ENCODE measurements at places on chromosomes 1 and 21.

DNA sequence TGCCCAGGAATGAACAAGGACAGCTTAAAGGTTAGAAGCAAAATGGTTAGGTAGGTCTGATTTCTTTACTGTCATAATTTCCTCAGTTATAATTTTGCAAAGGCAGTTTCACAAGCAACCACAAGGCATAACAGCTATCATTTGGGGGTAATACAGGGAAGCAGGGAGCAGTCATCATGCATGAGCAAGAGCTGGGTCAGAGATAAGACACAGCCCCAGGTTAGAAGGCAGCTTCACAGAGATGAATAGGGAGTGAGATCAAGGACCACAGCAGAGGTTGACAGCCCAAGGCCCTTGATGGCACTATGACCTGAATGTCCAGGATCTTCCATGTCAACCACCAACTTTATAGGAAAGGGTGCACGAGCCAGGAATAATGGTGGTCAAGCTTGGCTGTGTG is 9.0 kb upstream of the CSRP1 start:
- no peak for DNase-seq

- DNase-seq: no peak
Measured at GRCh38 chr1:169698976-169699375, 12.4 kb downstream of the SELL start.

DNA sequence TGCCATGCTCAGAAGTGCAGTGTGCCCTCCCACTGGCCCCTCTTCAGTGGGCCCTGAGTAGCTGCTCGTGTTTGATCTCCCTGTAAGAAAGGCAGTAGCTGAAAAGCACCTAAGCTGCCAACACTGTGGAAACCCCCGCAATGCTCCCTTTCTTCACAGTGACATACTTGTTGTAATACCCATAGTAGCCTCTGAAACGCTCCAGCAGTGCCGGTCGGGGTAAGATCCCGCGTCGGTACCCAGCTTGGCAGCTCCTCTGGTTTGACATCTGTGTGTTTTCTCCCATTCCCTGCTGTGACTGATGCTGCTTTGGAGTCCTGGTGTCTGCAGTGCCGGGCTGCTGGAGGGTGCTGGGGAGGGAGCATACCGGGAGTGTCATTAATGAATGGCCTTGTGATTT is 3.6 kb downstream of the CHAF1B start:
- DNase-seq: no peak

- no peak for DNase-seq
Measured at GRCh38 chr1:241109039-241109438, 248.0 kb downstream of the RGS7 start.

DNA sequence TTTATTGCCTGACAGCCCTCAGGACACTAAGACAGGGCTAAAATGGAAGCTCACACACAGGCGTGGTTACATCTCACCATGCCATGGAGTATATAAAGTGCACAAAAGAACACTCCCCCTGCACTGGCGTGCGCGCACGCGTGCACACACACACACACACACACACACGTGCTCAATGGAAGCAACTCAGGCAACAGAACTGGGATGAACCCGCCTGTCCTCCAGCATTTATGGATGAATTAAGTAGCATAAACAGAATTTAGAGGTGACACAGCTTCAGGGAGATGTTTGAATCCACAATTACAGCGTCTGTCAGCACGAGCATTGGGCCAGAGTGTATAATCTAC is 146.5 kb upstream of the COA6 start:
- DNase-seq: no peak

DNA sequence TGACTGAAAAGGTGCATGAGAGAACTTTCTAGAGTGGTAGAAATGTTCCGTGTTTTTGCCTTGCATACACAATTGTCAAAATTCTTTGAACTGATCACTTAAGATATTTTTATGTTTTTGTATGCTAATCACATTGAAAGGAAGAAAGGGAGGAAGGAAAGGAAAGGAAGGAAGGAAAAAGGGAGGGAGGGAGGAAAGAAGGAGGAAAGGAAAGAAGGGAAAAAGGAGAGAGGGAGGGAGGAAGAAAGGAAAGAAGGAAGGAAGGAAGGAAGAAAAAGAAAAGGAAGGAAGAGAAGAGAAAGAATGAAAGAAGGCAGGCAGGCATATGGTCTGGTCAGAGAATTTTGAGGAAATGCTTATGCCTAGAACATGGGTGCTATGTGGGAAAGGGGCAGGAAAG is 68.4 kb upstream of the PGBD5 start:
- no peak for DNase-seq

DNA sequence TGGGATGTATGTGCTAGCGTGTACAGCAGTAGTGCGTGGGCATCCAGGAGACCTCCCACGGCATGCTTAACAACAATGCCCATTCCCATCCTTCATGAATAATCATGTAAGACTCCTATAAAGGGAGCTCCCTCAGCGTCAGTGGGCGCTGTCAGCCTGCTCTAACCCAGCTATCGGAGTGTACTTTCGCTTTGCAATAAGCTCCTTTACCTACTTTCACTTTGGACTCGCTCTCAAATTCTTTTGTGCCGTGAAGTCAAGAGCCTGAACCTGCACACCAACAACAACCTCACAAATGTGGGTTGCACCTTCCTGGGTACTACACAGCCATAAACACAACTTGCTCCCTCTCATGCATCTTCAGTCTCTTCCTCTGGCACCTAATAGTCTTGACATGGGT is 114.8 kb upstream of the PAXBP1 start:
- DNase-seq: no peak

DNA sequence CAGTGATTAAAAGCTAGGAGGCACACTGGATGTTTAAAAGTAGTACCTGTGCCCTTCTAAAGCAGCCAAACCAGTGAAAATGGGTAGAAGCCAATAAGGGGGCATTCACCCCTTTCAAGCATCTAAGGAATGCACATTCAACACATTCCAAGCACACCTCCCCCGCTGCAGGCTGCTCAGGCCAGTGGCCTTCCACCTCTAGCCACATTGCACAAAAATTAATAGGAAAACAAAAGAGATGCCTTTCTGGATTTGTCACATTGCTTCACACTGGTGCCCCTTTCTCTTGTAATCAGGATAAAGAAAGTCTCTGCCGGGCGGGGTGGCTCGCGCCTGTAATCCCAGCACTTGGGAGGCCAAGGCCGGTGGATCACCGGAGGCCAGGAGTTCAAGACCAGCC is 834.0 kb downstream of the USP25 start:
- no peak for DNase-seq

- DNase-seq: peak; percentile 69
Measured at GRCh38 chr1:93180723-93181613, at the start of gene CCDC18. TSS of gene CCDC18 (plus strand) at chr1:93180724. CDS start at chr1:93183362, 2,638 bp downstream.

GRCh38 chr21:24278711-24279110 is 1328.6 kb downstream of the MRPL39 start:
- no peak for DNase-seq

DNA sequence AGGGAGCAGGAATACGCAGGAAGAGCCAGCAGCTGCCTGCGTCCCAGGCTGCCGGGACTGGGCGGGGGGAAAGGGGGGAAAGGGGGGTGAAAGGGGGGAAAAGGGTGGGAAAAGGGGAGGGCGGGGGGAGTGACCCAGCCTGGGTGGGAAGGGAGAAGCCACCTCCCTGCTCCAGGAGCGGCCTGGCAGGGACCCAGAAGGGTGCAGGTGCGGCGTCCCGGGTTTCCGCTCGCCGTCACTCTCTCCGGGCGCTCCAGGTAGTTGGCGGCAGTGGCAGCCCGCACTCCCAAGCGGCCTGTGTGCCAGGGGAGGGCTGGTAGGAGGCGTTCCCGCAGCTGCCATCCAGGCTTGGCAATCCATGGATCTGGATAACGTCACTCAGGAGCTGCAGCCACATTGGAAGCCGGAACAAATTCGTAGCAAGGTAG is 141.0 kb upstream of the NGF start:
- DNase-seq: peak; percentile 78

DNA sequence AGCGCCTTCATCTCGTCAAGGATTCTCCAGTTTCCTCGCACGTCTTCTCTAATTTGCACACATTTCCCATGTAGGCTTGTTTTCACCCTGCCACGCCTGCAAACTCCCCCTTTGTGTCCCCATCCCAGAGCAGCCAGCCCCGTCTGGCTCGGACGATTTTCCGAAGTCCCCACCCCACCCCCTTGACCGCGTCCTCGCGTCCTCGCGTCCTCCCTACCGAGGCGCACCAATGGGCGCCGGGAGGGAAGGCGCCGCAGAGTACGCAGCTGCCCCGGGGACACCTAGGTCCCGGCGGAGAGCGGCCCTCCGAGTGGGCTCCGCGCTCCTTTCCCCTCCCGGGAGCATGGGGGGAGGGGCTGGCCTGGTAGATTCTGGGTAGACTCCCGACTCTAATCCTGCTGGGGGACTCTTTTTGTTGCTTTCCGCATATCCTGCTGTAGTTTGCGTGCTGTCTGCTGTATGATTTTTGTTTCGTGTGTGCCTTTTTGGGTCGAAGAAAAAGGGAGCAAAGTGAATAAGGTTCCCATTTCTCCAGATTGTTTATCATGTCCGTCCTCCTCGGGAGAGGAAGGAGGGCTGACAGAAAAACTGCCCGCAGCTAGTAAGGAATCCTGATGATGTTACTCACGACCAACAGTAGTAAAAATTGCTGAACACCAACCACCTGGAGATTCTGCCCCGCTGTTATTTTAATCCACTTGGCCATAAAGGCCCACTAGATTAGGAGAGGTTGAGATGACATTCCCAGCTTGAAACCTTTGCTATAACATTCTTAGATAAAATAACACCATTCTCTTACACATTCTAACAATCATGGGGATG is 1.5 kb downstream of the CACHD1 start:
- DNase-seq: peak; percentile 17

DNA sequence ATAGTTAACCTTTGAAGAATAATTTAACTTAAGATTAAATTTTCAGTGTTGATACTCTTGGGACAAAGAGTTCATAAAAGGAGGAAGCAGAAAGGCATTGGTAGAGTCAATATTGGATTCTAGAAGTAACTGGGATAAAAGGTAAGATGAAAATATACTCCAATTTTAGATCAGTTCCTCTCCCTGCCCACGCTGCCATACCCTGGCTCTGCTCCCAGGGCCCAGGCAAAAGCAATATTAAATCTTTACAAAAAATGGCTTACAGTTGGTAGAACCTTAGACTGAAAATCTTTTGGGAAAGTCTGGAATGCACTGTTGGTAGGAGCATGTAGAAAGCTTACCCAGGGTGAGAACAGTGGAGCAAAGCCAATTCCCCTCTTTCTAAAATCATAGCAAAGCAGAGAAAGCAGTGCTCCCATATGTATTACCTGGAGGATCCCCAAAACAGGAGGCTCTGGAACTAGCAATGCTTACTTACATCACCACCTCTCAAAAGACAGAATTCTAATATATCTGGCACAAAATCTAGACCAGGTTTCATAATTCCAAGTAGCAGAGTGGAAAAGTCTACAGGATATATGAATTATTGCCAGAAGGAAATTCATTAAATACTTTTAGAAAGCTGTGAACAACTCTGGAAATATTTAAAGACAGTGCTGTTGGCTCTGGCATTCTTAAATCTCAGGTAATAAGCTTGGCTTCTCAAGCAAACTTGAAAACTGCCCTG is 24.5 kb downstream of the KIAA0319L start:
- no peak for DNase-seq

DNA sequence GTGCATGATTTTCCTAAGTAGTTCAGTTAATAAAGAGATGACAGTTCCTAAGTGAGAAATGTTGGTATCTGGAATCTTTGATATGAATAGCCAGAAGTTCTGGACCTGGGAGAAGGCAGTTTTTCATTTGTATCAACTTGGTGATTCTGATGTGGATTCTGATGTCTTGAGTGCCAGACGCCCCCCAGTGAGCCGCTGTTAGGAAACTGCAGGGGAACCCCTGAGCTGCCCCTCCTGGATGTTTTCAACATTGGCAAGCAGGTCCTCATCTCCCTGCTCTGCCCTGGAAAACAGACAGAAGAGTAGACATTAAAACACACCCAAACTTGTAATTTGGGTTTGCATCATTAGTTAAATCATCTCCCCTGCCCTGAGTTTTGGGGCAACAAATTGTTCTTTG is 7.4 kb downstream of the ETS2 start:
- DNase-seq: no peak

- DNase-seq: no peak
Measured at GRCh38 chr1:46370214-46370633, 23.9 kb upstream of the FAAH start.

- no peak for DNase-seq
Measured at GRCh38 chr1:6882414-6882813, 97.2 kb downstream of the CAMTA1 start.

DNA sequence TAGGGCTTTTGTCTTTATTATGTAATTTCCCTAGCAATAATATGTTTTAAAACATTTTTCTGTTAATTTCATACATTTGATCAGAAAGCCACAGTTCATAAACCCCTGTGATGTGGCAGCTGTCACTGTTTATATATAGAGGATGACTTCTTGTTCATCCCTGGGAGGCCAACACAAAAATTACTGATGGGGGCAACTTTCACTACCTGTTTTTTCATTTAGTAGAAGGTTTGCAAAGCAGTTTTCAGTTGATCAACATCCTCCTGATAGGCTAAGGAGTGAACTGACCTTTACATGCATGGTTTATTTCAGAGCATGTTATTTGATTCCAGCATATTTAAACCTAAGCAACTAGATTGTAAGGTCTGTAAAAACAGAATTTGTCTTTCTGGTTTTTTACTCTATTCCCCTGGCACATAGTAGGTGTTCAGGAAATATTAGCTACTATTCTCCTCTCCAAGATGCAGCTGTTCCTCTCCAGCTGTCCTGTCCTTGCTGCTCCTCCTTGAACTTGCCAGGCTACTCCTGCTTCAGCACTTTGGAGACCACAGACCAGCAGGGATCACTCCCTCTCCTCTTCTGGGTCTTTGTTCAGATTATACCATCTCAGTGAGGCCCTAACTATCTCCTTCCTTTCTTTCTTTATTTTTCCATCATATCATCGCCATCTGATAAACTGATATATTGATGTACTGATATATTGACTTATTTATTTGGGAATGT is 54.7 kb downstream of the ROR1 start:
- no peak for DNase-seq

- DNase-seq: no peak
Measured at GRCh38 chr1:68426594-68426993, 23.2 kb downstream of the RPE65 start.

DNA sequence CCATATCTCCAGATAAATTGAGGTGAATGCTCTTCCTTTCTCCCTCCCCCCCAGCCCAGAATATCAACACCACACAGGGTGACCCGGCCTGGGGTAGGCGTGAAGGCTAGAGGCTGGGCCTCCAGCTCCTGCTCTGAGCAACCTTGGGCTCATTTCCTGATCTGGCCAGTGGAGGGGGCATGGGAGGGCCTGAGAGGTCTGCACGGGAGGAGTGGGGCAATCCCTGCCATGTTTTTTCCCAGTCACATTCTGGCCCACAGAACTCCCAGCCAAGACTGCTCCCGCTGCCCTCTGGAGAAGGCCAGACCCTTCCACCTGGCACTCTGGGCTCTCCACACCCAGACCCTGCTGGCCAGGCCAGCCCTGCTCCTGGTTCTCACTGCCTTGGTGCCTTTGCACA is 3.9 kb downstream of the CLDN19 start:
- no peak for DNase-seq
